Frontal cortex (tissue), 4 donors: ENCODE measurements at places on chromosomes 11 and 22. TPM values are rescaled to one million over a fixed set of nuclear protein-coding genes. Genes with fewer than 3 reads are reported as not detected.
A peak's percentile ranks its signal among the peaks of the same experiment; 100 is the strongest.

RBMXL2 gene
- not detected for total RNA-seq

SUSD2 gene
- total RNA-seq: under 0.01 TPM

TTC36 gene
- total RNA-seq: 2.4 TPM

PRR33 gene
- total RNA-seq: not detected

INS gene
- not detected for total RNA-seq

VWCE gene
- total RNA-seq: 2.0 TPM

ANGPTL5 gene
- 0.41 TPM for total RNA-seq

PAX6 gene
- total RNA-seq: 11.4 TPM

PRRG4 gene
- total RNA-seq: under 0.01 TPM

LDHAL6A gene
- 0.82 TPM for total RNA-seq

ABCG4 gene
- total RNA-seq: 2.0 TPM

PTPN5 gene
- 36.7 TPM for total RNA-seq

CSNK2A3 gene
- 2.0 TPM for total RNA-seq

PRSS23 gene
- 23.6 TPM for total RNA-seq

CD59 gene
- 31.4 TPM for total RNA-seq

CRYBA4 gene
- total RNA-seq: not detected

SAA4 gene
- total RNA-seq: not detected

GRCh38 chr11:41665441-41666360 lies 206.2 kb upstream of the LRRC4C start:
- DNase-seq: no peak

GRCh38 chr22:47957649-47958048 lies 1195.2 kb downstream of the TBC1D22A start:
- no peak for DNase-seq

DNA sequence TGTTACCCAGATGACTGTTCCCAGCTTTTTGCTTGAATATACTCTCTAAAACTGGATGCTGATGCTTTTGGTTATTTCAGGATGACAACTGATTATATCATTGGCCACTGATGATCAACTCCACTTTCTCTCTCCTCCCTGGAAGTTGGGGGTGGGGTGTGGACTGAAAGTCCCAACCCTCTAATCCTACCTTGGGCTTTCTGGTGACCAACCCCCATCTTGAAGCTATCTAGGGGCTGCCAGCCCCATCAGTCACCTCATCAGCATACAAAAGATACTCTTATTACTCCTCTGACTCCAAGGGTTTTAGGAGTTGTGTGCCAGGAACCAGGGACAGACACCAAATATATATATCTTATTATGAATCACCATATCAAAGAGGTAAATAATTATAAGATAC lies 69.3 kb downstream of the SLC25A17 start:
- DNase-seq: no peak

GRCh38 chr11:111917788-111918187 lies 925 bp upstream of the C11orf52 start:
- no peak for DNase-seq

- peak; percentile 48 for DNase-seq
Observed at GRCh38 chr11:12680246-12680939, 6.2 kb downstream of the TEAD1 start.

- DNase-seq: no peak
Observed at GRCh38 chr11:116596346-116597260, 176.2 kb downstream of the BUD13 start.

- DNase-seq: peak; percentile 43
Observed at GRCh38 chr11:123519055-123519796, 89.2 kb downstream of the GRAMD1B start.

GRCh38 chr22:44287121-44287693 lies 25.5 kb downstream of the SHISAL1 start:
- no peak for DNase-seq

GRCh38 chr11:3047637-3048036 lies 9.6 kb downstream of the CARS1 start:
- DNase-seq: no peak

GRCh38 chr11:121207485-121208115 lies 85.0 kb upstream of the SC5D start:
- DNase-seq: no peak

- no peak for DNase-seq
Observed at GRCh38 chr11:119739021-119739703, 10.2 kb upstream of the NECTIN1 start.

- no peak for DNase-seq
Observed at GRCh38 chr22:22710719-22711531, 66.5 kb downstream of the GGTLC2 start.

DNA sequence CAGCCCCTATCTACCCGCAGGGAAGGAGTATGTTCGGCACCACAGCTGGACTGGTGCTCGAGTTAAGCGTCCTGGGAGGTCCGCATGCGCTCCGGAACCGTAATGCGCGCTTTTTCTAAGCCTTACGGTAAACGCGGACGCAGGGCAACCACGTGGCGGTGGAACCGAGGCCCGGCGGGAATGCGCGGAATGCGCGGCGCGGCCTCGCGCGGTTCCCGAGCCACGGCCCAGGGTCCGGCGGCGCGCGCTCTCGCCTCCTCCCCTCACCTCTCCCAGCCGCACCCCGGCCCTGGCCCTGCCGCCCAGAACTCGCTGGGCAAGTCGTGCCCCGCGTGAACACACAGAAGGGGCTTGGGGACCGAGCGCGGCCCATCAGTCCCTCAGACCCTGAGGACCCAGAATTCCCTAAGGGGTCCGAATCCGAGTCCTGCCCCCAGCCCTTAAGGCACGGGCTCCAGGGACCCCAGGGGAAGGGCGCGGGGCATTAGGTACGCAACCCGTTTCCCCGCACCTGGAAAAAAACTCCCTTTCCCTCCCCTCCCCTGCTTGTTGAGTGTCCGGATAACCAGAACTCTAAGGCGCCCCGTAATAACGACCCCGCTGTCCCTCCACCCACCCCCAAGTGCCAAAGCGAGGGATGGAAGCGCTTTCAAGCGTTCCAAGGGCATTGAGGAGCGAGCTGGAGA lies 4.3 kb upstream of the CCND1 start:
- DNase-seq: peak; percentile 76

DNA sequence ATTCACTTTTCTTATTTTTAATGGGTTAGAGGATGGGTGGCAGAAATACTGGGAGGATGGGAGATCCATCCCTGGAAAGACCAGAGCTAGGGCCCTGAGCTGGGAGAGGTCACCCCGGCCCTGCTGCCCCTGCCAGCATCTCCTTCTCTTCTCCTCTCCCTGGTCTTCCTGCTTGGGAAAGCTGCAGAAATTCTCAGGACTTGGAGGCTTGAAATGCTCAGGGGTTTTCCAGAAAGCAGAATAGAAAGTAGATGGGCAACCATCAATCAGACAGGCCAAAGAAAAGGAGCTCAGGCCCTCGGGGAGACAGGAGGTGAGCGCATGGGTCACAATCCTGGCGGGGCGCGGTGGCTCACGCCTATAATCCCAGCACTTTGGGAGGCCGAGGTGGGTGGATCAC lies 1.5 kb downstream of the APOBEC3H start:
- DNase-seq: no peak

DNA sequence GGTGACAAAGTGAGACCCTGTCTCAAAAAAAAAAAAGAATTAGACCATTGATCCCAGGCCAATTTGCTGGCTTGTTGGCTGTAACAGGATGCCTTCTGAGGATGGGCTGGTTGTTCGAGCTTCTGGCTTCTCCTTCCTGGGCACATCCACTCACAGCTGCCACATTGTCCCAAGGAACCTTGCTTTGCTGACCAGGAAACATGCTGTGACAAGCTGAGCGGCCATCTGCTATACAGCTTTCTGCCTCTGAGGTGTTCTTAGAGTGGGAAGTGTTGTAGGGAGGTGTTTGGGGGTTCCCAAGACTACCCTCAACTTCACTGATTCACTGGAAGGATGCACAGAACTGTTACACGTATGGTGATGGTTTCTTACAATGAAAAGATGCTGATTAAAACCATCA lies 6.5 kb downstream of the SNAP29 start:
- no peak for DNase-seq

DNA sequence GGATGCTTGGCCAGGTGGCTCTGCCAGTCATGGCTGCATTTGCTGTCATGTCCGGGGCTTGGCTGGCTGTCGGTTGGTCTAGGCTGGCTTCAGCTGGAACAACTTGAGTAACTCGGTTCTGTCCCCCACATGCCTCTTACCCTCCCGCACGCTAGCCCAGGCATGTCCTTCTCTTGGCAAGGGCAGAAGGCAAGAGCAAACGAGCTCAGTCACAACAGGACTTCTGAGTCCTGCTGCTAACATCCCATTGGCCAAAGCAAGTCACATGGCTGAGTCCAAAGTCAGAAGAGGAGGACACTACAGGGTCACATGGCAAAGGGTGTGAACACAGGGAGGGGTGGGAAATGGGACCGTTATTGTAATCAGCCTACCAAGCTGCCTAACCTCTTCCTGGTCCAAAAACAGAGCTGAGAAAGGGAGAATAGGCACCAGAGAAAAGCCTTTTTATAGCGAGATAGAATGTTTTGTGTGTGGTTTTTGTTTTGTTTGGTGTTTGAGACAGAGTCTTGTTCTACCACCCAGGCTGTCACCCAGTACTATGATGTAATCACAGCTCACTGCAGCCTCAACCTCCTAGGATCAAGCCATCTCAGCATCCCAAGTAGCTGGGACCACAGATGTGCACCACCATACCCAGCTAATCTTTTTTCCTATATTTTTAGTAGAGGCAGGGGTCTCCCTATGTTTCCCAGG lies 81.9 kb downstream of the MN1 start:
- no peak for DNase-seq

- no peak for DNase-seq
Observed at GRCh38 chr22:21694795-21695429, 29.1 kb downstream of the PPIL2 start.

DNA sequence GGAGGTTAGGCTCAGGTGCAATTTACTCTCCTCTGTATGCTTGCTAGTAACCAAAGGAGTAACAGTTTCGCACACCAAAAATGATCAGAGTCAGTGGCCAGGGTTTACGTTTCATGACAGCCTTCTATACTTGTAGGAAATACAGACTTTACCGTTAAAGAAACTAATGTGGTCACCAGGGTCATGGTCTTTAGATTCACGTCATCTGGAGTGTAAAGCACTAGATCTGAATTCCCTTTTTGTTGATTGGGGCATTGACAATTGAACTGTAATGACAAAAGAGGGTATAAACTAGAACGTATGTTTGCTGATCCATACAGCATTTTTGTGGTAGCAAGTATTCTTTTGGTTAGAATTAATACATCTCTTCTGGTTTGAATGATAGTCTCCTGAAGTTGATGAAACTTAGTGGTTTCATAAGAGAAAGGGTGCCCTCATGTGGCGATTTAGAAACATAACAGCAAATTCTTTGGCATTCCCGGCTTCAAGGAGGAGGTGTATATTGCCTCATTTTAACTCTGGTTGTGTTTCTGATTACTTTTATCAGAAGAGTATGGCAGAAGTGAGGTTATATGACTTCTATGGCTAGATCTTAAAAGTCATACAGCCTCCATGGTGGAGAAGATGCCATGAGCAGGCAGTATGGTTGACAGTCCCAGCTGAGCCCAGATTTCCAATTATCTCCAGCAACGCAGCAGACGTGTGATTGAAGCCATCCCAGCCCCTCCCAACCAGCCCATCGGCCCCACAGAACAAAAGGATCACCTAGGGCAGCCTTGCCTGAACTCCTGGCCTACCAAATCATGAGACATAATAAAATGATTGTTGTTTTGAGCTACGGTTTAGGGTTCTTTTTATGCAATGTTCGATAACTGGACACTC lies 35.1 kb downstream of the MMP7 start:
- peak; percentile 58 for DNase-seq

GRCh38 chr22:44269117-44269498 lies 43.6 kb downstream of the SHISAL1 start:
- DNase-seq: no peak

- DNase-seq: no peak
Observed at GRCh38 chr11:116970485-116971292, 127.5 kb downstream of the SIK3 start.

GRCh38 chr11:30568931-30569330 lies 17.2 kb downstream of the MPPED2 start:
- no peak for DNase-seq

DNA sequence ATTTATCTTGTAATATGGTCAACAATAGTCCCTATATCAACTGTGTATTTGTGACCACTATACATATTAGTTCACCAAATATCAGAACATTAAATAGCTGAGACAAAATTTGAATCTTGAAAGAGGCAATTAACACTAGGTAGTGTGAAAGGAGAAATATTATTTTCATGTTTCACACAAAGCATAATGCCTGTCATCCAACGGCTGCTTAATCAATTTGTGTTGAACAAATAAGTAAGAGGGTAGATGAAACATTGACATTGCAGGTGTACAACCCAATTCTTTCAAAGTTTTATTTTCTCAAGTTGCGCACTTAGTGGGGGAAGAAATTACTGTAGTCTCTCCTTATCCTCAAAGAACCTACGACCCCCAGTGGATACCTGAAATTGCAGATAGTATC lies 3.4 kb upstream of the OR8I2 start:
- DNase-seq: no peak

DNA sequence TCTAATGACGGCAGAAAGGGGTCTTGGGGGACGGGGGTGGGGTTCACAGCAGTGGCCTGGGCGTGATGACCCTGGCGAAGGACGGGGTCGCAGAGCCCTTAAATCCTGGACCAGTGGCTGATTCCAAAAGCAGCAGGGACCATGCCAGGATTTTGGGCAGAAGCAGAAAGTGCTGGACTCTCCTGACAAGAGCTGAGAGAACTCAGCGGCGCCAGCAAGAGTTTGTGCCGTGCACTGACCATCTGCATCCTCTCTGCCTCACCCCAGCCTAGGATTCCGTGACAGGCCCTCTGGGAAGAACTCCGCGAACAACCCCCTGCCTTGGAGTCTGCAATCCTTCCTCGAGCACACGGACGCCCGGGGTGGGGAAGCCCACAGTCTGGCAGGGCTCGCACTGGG lies 644 bp upstream of the NDUFV1 start:
- no peak for DNase-seq

GRCh38 chr11:17864478-17864941 lies 129.9 kb downstream of the KCNC1 start:
- DNase-seq: no peak

- peak; percentile 66 for DNase-seq
Observed at GRCh38 chr11:76445121-76446084, 585 bp downstream of the EMSY start.

DNA sequence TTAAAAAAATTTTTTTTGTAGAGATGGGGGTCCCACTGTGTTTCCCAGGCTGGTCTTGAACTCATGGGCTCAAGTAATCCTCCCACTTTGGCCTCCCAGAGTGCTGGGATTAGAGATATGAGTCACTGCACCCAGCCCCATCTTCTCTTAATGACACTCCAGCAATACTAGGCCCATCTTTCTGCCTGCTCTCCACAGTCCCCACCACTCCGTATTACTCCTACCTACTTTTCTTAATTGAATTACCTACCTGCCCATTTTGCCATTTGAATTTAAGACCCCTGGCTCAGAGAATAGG lies 2.0 kb upstream of the STIM1 start:
- no peak for DNase-seq
